ENCODE measurements at places on chromosomes 2 and 18. TPM values are rescaled to one million over a fixed set of nuclear protein-coding genes. Genes with fewer than 3 reads are reported as not detected.

DNA sequence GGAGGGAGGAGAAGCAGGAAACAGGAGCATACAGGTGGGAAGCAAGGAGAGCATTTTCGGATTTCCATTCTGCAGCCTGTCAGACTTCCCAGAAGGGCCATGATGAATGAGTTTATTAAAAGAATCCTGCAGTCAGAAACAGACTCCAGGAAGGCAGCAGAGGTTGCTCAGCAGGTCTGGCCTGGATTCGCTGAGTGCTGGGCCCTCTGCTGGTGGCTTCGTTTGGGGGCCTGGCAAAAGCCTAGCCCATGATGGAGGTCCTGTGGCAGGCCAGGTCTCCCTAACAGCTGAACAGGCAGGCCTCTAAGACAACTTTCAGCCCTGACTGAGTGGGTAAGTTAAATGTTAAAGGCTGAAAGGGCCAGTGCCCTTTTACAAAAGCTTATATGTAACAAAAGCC, 108.2 kb upstream of the CAPN13 start:
- H3K4me1 ChIP-seq: no peaks in the 10 kb centered on the region
- no peak overlapping the region for H3K4me3 ChIP-seq
- H3K27ac ChIP-seq: no peak overlapping the region
- no peaks in the 10 kb centered on the region for H3K36me3 ChIP-seq
- H3K27me3 ChIP-seq: no peaks in the 10 kb centered on the region
- no peak for DNase-seq

DNA sequence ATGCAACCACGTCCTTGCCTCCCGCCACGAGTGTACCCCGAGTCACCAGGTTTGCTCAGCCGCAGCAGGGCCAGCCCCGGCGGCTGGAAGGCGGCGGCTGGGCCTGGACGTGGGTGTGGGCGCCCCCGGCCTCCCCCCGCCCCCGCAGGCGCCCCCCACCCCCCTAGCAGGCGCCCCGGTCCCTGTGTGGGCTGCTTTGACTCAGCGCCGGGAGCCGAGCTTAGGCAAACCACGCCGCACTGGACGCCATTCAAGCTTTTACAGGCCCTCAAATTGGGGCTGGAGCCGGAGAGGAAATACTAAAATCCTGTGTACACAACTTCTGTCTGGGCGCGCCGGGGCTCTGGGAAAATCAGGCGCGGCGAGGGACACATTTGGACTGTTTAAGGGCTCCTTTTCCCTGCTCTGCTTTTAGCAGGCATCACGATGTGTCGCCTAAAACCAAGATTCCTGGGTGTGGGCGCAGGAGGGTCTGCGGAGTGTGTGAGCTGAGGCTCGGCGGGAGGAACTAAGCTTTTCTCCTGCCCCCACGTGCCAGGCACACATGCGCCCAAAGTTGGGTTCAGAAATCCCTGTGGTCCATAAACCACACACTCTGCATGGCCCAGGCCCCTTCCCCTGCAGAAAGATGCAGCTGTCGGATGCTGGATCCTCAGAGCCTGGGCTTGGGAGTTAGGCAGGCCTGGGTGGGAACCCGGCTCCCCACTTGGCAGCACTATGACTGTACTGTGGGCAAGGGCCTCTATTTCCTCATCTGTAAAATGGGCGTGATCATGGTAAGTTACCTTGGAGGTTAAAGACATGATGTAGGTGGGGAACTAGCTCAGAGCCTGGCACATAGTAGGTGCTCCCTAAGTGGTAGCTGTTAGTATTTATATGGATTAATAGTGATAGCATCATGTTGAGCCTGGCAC, 57.6 kb downstream of the ATOH8 start:
- peaks cover 8% of the 10 kb centered on the region for H3K4me1 ChIP-seq
- DNase-seq: no peak
- H3K27me3 ChIP-seq: no peaks in the 10 kb centered on the region
- peak overlapping the region; percentile 6 for H3K4me3 ChIP-seq
- H3K36me3 ChIP-seq: no peaks in the 10 kb centered on the region

GRCh38 chr2:42192652-42193566, 23.8 kb downstream of the EML4 start:
- H3K36me3 ChIP-seq: no peaks in the 10 kb centered on the region
- peaks cover 17% of the 10 kb centered on the region for H3K4me1 ChIP-seq
- no peak for DNase-seq
- H3K27me3 ChIP-seq: no peaks in the 10 kb centered on the region
- H3K27ac ChIP-seq: no peak overlapping the region
- no peak overlapping the region for H3K4me3 ChIP-seq

TDRD15 gene
- total RNA-seq: 0.42 TPM

DNA sequence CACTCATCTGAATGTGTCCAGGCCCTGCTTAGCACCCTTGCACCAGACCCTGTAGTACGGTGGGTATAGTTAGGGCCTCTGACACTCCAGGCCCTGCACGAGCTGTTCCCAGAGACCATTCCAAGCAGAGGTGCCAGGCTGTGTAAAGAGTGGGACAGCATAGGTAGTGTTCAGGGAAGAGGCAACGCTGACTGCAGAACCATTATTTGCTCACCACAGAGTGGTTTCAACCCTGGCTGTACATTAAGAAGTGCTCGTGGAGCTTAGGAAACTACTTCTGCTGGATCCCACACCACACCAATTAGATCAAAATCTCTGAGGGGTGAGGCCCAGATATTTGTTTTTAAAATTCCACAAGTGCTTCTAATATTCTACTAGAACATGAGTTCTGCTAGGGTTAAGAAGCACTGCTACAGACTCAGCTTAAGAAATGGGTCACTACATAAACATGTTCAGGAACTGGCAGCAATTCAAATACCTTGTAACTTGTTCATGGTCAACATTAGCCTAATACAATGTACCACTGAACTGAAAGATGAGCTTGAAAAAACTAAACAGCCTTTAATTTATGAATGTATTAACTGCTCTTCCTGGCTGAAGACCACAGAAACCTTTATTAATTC, 183.0 kb downstream of the MYO5B start:
- H3K27me3 ChIP-seq: no peaks in the 10 kb centered on the region
- peak overlapping the region; percentile 55 for H3K27ac ChIP-seq
- peaks cover 24% of the 10 kb centered on the region for H3K4me1 ChIP-seq
- no peak overlapping the region for H3K4me3 ChIP-seq

IHH gene
- total RNA-seq: 1.6 TPM

ALPI gene
- total RNA-seq: not detected

DNA sequence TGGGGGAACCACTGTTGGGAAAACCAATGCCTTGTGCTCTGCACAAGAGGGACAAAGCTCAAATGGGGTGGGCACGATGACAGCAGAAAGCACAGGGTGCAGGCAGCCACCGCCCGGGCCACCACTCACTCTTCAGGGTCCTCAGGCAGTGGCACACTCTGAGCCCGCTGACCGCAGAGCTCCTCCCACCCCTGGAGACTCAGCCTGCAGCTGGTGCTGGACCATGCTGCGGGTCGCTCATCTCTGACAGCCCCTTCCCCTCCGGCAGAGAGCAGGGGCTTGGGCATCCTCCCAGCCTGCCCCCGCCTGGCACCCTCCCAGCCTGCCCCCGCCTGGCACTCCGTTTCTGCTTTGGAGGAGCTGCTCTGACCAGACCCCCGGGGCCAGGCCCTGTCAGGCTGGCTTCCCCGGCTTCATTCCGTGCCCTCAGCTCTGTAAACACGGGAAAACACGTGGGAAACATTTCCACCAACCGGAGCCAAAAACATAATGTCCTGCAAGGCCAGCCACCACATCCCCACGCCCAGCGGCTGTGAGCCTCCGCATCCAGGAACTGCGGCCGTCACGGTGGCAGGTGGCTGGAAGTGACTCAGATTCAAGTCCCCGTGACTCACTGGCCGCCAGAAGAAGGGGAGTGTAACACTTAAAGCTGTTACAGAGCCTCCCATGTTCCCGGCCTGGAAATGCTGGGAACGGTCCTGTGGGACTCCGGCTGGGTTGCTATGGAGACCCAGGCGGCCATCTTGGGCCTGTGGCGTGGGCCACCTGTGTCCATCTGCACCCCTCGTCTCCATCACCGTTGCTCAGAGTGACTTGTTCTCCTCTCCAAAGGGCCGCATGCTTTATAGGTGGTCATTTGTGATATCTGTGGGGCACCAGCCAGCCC, 6.8 kb upstream of the SNED1 start:
- no peaks in the 10 kb centered on the region for H3K36me3 ChIP-seq
- H3K27me3 ChIP-seq: no peaks in the 10 kb centered on the region
- peak overlapping the region; percentile 54 for H3K4me3 ChIP-seq
- H3K27ac ChIP-seq: peak overlapping the region; percentile 92

DNA sequence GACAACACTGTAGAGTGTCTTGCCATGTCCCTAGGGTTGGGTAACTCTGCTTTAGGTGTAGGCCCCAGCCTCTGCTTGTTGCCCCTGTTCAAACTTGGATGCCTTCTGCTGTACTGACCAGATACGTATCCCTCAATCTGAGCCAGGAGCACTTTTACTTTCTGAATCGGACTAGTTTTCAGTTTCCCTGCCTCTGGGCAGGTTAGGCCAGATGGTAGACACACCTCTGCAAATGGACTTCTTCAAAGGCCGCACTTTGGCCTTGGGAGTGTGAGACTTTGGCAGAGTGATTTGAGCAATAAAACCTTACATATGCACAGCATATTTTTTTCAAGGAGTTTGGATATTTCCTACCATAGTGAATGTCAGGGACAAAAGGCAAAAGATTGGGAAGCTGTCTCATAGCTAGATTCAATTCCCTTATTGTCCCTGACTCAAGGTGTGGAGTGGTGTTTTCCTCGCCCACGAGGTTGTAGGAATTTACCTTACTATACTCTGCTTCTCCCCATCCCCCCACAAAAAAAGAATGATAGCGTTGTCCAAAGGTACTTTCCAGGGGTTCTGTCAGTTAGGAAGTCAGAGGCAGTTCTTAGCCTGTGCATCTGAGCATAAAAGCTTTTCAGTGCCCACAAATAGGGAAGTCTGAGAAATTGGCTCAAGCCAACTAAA, 15.3 kb upstream of the PARD3B start:
- DNase-seq: no peak
- no peak overlapping the region for H3K27ac ChIP-seq
- H3K4me3 ChIP-seq: no peak overlapping the region
- H3K36me3 ChIP-seq: no peaks in the 10 kb centered on the region
- H3K27me3 ChIP-seq: no peaks in the 10 kb centered on the region

GRCh38 chr2:127347734-127348392, 39.9 kb downstream of the MAP3K2 start:
- H3K36me3 ChIP-seq: no peaks in the 10 kb centered on the region
- H3K27ac ChIP-seq: no peak overlapping the region
- H3K4me3 ChIP-seq: no peak overlapping the region
- peaks cover 15% of the 10 kb centered on the region for H3K4me1 ChIP-seq
- no peaks in the 10 kb centered on the region for H3K27me3 ChIP-seq

STON1 gene
- total RNA-seq: 42.4 TPM

DNA sequence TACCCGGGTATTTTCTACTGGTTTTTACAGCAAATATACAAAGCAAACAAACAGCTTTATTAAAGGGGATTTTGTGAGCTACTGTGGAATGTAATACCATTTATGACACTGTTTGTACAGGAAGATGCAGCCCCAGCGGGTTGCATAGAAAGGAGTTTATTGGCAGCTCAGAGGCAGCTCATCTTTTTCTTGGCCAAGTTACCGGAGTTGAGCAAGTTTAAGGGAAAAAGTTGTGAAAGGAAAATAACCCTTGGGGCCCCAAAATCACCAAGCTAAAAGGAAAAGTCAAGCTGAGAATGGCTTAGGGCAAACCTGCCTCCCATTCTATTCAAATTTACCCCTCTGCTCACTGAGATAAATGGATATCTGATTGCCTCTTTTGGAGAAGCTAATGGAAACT, 60.8 kb downstream of the MOB4 start:
- H3K4me1 ChIP-seq: peaks cover 4% of the 10 kb centered on the region
- no peaks in the 10 kb centered on the region for H3K36me3 ChIP-seq
- H3K27me3 ChIP-seq: no peaks in the 10 kb centered on the region
- no peak for DNase-seq

DNA sequence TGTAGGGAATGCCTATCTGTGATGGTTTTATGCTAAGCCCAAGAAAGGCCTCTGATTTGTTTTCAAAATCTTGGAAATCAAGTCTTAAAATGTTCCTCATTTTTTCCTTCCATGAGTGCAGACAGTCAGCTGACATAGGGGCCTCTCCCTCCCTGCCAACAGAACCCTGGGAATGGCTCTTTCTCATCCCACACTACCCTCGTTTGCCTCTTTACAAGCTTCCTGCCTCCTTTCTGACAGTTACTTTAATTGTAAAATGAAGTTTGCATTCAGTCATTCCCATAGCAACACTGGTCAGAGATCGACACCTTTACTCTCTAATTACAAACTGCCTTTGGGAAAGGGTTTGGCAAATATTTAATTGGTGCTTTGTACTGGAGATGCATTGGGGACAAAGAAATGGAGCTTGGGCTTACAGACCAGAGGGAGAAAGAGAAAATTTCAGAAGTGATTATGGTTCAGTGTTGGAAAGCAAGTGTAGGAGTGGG, 25.4 kb downstream of the KIF5C start:
- H3K27ac ChIP-seq: no peak overlapping the region
- no peaks in the 10 kb centered on the region for H3K4me1 ChIP-seq
- H3K36me3 ChIP-seq: no peaks in the 10 kb centered on the region
- DNase-seq: no peak
- H3K4me3 ChIP-seq: no peak overlapping the region

GRCh38 chr2:207203056-207203455, 37.3 kb upstream of the KLF7 start:
- no peak overlapping the region for H3K4me3 ChIP-seq
- no peak for DNase-seq
- no peaks in the 10 kb centered on the region for H3K36me3 ChIP-seq
- no peak overlapping the region for H3K27ac ChIP-seq
- H3K4me1 ChIP-seq: no peaks in the 10 kb centered on the region

Data from thoracic aorta (tissue), 2 donors.